ENCODE measurements at places on chromosomes 1 and 21. TPM values are rescaled to one million over a fixed set of nuclear protein-coding genes. Genes with fewer than 3 reads are reported as not detected.

DNA sequence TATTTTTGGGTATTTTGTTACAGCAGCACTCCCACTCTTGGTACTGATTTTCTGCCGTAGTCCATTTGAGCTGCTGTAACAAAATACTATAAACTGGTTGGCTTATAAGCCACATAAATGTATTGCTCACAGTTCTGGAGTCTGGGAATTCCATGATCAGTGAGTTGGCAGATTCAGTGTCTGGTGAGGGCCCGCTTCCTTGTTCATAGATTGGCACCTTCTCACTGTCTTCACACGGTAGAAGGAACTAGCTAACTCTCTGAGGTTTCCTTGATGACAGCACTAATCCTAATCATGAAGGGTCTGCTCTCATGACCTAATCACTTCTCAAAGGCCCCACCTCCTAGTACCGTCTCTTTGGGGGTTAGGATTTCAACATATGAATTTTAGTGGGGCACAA is 85.2 kb downstream of the HHAT start:
- DNase-seq, result no peak
- H3K27ac ChIP-seq, result no peak overlapping the region
- no peaks in the 10 kb centered on the region for H3K27me3 ChIP-seq
- peaks cover under 1% of the 10 kb centered on the region for H3K4me1 ChIP-seq
- H3K36me3 ChIP-seq, result no peaks in the 10 kb centered on the region
- no peak overlapping the region for H3K4me3 ChIP-seq

- no peaks in the 10 kb centered on the region for H3K27me3 ChIP-seq
- H3K36me3 ChIP-seq, result no peaks in the 10 kb centered on the region
- no peaks in the 10 kb centered on the region for H3K4me1 ChIP-seq
- no peak for DNase-seq
These were observed 14.8 kb downstream of the IBA57 start for GRCh38 chr1:228180271-228180958.

DNA sequence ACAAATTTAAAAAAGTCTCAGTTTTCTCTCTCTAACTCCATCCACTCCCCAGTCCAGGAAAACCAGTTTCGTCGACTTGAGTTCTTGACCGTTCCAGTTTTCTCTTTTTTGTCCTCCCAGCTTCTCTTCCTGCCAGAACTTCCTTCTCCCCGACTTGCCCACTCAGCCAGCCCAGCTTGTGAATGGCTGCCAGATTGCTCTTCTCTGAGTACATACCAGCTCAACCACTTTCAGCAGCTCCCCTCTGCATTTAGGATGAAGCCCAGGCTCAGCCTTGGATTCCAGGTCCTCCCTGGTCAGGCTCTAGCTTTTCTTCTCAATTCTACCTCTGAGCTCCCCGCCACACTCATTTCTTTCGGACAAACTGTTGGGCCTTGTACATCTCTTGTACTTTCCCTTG is 1.4 kb downstream of the DIO1 start:
- H3K27ac ChIP-seq, result no peak overlapping the region
- H3K4me1 ChIP-seq, result peaks cover 15% of the 10 kb centered on the region
- H3K27me3 ChIP-seq, result peaks cover 16% of the 10 kb centered on the region
- H3K4me3 ChIP-seq, result no peak overlapping the region

Gene GOLT1A
- 5.6 TPM for total RNA-seq

Gene GSTM1
- total RNA-seq, result 15.4 TPM
